Activated naive CD8-positive, alpha-beta T cell treated with anti-CD3 and anti-CD28 coated beads, Interleukin-2, amount 50 U/mL, for 24 hours (primary cell): ENCODE measurements at places on chromosomes 4 and X.

DNA sequence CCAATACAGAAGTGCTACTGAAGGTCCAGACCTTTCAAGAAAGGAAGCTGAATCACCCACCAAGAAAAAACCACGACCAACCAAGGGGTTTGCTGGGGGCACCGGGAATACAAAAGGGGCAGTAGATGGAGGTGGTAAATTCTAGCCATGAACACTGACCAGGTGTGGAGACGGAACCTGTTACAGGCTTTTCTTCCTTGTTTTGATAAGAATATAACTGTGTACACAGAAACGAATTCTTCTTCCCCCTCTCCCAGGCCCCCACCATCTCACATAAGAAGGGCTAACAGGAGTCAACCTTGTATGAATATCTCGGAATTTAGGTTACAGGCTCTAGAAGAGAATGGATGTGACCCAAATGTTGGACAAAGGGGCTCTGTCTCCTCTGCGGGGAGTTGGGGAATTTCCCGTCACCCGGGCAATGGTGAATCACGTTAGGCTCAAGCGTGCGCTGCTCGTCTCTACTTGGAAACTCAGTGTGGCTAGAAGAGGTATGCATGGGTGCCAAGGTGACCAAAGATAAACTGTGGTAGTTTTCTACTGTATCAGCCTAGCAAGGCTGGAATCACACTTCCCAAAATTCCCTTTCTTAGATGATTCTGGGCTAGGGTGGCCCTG lies 87.0 kb downstream of the AFAP1 start:
- peak; percentile 43 for DNase-seq

DNA sequence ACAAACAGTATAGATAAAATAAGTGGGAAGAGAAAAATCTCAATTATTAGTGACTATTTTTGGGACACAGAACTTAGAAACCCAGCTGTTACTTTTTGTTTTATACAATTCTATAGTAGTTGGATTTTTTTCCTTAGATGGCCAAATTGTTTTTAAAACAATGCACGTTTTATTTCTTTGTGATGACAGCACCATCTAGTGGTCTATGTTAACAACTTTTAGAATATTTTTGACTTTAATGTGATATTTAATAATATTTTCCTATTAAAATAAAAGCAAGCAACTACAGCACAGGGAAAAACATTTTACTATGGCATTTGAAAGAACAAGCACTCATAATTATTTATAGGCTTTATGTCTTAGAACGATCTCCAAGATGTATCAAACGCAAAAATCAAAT lies 5.6 kb upstream of the SMIM31 start:
- DNase-seq = no peak

DNA sequence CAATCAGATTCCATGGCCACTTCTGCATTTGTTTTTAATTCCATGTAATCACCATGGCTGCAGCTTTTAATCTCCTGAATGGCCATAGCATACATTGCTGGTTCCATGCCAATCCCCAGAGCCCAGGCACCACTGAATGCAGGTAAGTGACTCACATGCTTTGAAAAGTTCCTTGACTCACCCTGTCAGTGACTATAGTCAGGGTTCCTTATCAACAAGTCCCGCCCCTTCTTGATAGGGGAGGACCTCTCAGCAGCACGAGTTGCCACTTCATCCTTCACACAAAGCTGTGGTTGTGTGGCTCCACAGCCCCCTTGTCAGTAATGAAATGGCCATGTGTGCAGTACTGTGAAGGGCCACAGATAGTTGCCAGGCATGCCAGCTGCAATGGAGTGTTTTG lies 516.6 kb downstream of the PPARGC1A start:
- DNase-seq = peak; percentile 2

DNA sequence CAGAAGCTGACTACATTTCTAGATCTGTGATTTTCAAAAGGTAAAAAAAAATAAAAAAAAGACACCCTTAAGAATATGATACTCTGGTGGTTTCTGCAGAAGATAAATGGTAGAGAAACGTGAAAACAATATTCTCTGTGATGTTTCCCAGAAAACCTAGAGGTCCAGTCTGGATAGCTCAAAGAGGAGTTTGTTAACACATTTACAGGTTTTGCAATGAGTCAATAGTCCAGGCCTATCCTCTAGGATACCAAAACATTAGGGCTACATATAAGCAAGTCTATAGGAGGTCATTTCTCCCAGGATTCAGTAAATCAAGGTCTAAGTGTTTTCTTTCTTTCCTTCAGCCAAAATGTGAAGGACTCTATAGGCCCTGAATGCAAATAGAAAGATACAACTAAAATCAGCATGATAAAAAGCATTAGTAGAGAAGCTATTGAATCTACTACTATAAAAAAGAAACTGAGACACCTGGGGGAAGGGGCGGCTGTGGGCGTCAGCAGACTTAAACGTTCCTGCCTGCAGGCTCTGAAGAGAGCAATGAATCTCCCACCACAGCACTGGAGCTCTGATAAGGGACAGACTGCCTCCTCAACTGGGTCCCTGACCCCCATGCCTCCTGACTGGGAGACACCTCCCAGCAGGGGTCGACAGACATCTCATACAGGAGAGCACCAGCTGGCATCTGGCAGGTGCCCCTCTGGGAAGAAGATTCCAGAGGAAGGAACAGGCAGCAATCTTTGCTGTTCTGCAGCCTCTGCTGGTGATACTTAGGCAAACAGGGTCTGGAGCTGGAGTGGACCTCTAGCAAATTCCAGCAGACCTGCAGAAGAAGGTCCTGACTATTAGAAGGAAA lies 33.7 kb upstream of the SPP1 start:
- DNase-seq = no peak

- no peak for DNase-seq
Observed at GRCh38 chr4:107751670-107752069, 31.6 kb upstream of the PAPSS1 start.

DNA sequence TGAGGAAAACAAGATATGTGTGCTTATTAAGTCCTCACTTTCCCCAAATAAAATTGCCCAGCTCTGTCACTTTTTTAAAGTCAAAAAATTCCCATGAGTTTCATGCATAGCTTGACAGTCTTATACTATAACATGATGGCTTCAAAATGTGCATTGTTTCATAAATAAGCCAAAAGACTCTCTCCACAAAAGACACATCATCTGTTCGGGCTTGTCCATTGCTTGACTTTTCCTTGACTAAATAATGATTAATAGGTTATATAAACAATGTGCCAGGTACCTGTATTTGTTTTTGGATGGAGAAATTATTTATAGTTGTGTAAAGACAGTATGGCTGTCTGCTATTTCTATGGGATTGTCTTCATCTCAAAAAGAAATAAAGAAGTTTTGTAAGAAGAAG lies 329.2 kb upstream of the KLF3 start:
- no peak for DNase-seq

- no peak for DNase-seq
Observed at GRCh38 chrX:78064152-78064551, 39.9 kb upstream of the PGK1 start.

GRCh38 chr4:7392438-7393421 lies 42.0 kb downstream of the PSAPL1 start:
- DNase-seq = no peak

- DNase-seq = no peak
Observed at GRCh38 chr4:136088211-136088867, 1444.0 kb downstream of the PCDH18 start.

DNA sequence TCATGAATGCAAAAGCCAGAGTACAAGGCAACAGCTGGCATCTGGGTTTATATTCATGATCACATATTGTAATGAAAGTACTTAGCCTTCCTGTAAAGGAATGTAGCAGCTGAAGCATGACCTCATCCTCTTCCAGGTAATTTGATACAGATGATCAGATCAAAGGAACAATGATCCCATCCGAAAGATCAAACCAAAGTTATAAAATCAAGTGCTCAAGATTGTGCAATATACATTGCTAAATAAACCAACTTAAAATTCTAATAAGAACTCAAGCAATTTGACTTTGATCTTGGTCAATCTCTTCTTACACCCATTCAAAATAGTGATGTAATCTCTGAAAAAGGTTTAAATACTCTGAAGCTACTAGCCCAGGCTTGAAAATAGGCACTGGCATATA lies 113.1 kb upstream of the INPP4B start:
- no peak for DNase-seq

DNA sequence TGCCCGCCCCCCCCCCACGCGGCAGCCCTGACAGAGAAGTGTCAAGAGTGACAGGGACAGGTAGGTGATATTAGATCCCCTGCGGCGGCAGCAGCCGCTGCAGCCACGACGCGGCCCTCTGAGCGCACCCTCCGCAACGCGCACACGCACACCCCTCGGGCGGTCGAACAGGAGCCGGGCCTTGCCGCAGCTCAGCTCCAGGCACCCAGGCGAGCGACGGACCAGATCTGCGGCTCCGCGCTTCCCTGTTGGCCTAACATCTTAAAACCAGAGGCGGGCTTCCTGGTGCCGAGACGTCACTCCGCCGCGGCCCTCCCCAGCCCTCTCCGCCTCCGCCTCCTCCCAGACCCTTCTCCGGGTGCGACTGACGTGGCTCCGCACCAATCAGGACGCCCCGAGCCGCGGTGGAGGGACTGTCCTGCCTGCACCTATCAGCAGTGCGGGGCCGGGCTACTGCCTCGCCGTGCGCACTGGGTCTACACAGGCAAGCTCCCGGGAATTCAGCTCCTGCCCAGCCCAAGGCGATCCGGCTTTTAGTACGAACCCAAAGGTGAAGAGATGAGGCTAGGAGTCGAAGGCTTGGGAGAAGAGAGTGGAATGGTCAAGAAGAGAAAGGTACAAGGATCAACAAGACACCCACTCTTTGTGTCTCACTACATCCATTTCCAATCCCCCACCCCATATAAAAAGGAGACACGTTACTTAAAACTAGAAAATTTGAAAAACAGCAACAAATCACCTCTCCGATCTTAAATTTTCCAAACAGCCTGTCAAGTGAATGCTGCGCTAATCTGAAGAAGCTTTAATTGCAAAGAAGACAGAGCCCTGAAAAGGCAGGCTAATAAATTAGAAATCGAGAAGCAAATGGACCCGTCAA lies at the start of gene PITX2:
PITX2 (minus strand) TSS at position 237 of the 877 bp plus-strand sequence. CDS start 617 bp downstream, outside the sequence.
- peak; percentile 64 for DNase-seq

DNA sequence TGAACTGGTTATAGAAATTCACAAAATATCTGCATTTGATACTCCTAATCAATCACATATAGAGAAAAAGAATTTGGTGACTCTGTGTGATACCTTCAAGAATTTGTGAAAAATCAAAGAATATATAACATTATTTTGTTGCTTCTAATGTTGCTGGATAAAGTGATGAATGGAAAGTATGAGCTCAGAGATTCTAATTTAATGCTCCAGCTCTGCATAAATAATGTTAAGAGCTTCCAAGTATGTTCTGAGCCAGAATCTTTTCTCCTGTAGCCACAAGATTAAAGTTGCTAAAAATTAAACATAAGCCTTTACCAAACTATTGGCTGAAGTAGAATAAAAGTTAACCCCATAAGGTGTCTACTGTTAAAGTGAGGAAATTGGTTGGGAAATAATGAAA lies 294.7 kb upstream of the CT83 start:
- DNase-seq = no peak

- no peak for DNase-seq
Observed at GRCh38 chr4:128386761-128387599, 99.4 kb upstream of the PGRMC2 start.

DNA sequence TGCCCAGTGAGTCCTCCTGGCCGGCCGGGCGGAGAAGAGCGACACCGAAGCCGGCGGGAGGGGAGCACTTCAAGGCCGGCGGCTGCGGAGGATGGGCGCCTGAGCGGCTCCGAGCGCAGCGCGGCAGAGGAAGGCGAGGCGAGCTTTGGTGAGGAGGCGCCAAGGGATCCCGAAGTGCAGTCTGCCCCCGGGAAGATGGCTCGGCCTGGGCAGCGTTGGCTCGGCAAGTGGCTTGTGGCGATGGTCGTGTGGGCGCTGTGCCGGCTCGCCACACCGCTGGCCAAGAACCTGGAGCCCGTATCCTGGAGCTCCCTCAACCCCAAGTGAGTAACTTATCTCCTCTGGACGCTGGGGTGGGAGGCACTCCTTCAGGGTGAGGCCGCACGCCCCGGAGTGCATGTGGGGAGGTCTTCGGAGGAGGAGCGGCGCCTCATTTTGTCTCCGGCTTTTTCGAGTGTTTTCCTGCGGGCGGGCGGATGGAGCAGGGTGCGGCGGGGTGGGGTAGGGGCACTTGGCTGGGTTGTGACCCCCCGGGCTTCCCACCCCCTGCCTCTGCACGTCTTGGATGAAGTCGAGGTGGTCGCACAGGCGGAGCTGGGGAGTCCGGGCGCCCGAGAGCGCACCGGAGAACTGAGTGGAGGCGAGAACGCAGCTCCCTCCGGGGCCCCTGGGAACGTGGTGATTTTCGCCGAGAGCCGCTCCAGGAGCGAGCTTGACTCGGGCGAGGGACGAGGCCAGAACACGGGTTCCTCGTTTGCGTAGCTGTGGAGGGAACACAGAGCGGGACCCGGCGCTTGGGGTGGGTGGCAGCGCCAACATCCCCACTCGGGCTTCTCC lies 979 bp downstream of the EFNB1 start:
- peak; percentile 13 for DNase-seq

GRCh38 chr4:153706519-153706918 lies 22.4 kb downstream of the TLR2 start:
- no peak for DNase-seq

GRCh38 chr4:133592591-133592990 lies 443.5 kb downstream of the PCDH10 start:
- DNase-seq = no peak

DNA sequence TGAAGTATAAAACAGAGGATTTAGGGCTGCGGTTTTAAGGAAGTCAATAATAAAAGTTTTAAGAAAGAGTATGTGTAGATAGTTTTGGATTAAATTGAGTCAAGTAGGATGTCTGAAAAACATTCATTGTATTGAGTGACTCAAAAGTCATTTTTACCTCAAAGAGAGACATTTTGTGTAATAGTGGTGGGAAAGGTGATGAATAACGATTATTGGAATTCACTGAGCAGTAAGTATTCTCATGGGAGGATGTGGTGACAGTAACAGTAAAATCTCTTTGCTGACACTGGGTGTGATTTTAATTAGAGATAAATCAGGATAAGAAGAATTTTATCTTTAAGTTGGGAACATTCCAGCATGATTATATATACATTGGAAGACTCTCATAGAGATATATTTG lies 233.6 kb downstream of the PDHA2 start:
- no peak for DNase-seq

- no peak for DNase-seq
Observed at GRCh38 chr4:26367811-26368210, 47.0 kb downstream of the RBPJ start.

DNA sequence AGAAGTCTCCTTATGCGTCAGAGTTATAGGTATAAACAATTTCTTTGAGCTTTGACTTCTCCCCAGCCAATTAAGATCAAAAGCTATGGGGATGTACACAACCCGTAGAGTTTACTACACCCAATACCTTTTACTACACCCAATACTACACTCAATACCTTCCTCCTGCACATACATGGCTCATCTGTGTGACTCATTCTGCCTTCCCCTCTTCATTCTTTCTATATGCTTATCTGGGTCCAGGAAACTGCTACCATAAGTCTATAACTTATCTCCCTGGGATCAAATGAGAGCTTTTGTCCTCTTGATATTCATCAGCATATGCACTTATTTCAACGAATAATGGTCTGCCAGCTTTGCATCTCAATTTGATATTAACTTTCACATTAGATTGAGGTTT lies 28.2 kb downstream of the ANKRD50 start:
- no peak for DNase-seq

GRCh38 chr4:40656201-40656863 lies 26.7 kb upstream of the RBM47 start:
- DNase-seq = no peak
